Esophagus squamous epithelium (tissue), 5 donors: ENCODE measurements at places on chromosomes 5 and 9. TPM values are rescaled to one million over a fixed set of nuclear protein-coding genes. Genes with fewer than 3 reads are reported as not detected.

GRCh38 chr5:80255811-80256712 lies at the start of gene SERINC5:
Gene SERINC5, minus strand, starts transcription at chr5:80256048. Its CDS starts 126 bp downstream, at chr5:80255922.
- DNase-seq: peak; percentile 38

Gene CER1
- not detected for total RNA-seq

Gene SLC6A7
- not detected for total RNA-seq

Gene LECT2
- total RNA-seq: not detected

- DNase-seq: no peak
These were observed 96.1 kb upstream of the SGCD start for GRCh38 chr5:156230887-156231286.

GRCh38 chr5:79849486-79850315 lies 141.4 kb downstream of the MTX3 start:
- DNase-seq: no peak

DNA sequence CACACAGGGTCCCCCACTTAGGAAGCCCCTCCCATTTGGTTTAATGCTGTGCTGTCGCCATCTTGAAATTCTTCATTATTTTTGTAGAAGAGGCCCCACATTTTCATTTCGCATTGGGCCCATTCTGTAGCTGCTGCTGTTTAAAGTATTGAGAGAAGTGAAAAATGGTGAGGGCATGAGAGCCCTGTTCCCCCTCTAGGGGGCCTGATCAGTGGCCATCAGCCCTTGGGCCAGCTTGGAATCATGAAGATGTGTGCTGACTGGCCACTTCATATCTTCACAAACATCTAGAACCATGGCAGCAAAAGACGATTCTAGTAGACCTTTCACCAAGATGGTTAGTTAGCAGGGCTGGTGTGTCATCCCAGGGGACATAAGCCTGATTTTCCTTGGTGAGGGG lies 3.3 kb downstream of the TMEM268 start:
- no peak for DNase-seq

- DNase-seq: no peak
These were observed 176.4 kb downstream of the FGF18 start for GRCh38 chr5:171595801-171596231.

GRCh38 chr5:66361070-66361469 lies 217.0 kb downstream of the SREK1 start:
- no peak for DNase-seq

Gene TMED7
- 78.4 TPM for total RNA-seq

Gene C5orf46
- total RNA-seq: not detected

DNA sequence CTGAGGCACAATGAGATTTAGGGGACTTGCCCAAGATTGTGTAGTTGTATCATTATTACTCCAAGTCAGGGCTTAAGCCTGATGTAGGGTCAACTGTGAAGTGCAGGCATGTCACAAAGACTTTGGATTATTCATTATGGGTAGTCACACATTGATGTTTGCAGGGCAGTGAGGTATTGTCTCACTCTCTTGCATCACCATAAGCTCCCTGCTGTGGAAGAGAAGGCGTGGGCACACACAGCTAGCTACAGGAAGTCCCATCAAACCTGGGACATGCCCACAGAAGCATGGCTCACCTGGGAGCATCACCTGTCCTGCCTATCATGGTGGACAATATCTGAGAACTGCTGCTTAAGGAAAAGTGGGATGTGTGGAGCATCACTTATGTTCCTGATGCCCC lies 42.1 kb downstream of the TMOD1 start:
- no peak for DNase-seq

Gene TMEM232
- 3.1 TPM for total RNA-seq

DNA sequence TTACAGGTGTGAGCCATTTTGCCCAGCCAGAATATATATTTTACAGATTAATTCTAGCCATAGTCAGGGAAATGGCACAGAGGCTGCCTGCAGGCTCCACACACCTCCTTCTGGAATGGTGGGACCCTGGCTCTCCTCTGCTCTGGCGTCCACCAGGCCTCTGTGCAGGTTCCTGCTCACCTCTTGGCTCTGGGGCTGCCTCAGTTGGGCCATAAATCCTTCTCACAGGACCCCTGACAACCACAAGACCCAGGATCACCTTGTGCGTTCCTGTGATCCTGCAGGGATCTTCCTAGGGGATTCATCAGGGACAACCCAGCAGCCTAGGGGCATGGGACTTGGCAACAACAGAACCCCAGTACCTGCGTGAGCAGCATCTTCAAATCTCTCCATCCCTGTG lies 93.0 kb upstream of the FSTL4 start:
- DNase-seq: no peak

DNA sequence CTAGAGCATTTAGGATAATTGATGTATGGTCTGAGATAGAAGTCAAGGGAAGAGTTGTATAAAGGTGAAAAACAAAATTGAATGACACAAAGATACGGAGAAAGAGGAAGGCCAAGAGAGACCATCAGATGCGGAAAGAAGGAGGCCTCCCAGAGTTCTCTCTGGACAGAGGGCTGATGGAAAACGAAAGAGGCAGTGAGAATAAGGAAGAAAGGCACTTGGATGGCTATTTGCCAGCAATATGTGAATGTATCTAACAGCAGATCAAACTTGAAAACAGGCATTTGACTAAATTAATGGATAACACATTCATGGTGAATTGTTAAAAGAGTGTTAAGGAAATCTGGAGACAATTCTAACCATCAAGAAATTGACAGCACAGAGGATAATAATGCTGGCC lies 2.4 kb upstream of the DOCK8 start:
- no peak for DNase-seq

GRCh38 chr9:120693700-120694008 lies 20.6 kb downstream of the MEGF9 start:
- no peak for DNase-seq

- no peak for DNase-seq
These were observed 31.3 kb downstream of the PARP8 start for GRCh38 chr5:50697739-50698138.

DNA sequence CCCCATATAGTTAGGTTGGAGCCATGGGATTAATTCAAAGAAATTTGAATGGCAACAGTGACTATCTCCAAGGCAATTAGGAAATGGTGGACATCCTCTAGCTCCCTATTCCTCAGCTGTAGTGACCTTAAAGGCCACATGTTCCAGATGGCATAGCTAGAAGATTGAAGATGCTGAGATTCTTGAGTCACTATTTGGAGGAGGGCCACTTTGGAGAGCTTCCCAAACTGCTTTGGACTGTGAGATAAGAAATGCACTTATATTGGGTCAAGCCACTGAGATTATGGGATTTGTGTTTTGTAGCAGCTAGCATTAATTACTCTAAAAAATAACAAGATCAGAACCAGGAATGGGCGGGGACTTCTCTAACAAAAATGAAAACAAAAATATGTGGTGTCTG lies 636.2 kb upstream of the CCNG1 start:
- no peak for DNase-seq

Gene ADGRD2
- 0.35 TPM for total RNA-seq

- DNase-seq: no peak
These were observed 134.1 kb downstream of the ARL15 start for GRCh38 chr5:54176066-54176830.

DNA sequence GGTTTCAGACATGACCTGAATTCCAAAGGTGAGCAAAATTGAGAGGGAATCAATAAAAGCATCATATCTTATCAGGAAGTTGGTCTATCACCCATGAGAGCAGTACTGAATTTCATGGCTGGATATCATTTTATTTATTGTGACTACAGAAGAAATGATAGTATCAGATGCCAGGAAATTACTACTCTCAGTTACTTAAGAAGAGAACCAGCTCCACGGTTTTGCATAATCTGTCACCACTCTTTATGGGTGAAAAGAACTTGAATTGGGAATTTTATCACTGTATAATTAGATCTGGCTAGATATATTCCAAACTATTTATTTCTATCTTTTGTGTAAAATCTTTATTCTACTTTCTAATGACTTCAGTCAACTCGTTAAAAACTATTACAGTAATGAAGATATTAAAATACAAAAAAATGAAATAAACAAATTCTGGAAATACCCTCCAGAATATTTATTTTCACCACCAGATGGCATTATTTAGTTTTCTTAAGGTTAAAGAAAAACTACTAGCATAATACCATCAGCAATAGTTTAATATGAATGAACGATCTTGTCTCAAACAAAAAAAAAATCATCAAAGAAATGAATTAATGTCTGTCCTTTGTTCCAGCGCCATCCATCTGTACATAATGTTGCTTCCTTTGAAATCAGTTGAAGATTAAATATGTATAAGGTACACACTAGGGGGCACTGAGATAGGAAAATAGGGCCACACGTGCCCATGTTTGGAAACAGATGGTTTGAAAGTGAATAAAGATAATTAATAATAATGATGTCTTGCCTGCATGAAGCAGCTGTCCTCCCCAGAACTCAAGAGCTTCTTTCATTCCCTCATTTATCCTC lies 84.7 kb upstream of the SLCO6A1 start:
- no peak for DNase-seq

- no peak for DNase-seq
These were observed 44.8 kb downstream of the ANGPTL2 start for GRCh38 chr9:127077644-127077946.

DNA sequence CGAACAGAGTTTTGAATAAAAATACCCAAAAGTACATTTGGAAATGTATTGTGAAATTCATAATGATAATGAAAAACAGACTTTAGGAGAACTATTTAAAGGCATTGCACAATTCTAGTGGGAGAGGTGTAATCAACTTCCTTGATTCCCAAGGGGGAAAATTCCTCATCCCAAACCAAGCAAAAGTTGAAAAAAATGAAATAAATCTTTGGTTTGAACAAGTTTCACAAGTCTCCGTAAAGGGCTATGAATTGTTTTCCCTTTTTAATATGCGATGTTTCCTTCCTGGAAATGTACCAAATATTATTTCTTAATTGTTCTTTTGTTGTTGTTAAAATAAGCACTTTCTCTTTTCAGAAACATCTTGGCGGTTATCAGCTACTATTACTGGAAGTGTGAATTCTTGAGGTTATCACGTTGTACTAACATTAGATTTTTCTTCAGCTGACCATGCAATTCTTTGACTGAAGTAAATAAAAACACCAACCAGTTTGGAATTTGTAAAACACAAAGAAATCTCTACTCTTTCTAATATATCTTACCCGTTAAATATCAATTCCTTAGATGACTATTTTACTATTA lies 59.3 kb downstream of the SVEP1 start:
- DNase-seq: no peak

- no peak for DNase-seq
These were observed 831.8 kb downstream of the TAF11L14 start for GRCh38 chr5:18465833-18466681.

GRCh38 chr5:151589878-151590570 lies 1.1 kb downstream of the FAT2 start:
- no peak for DNase-seq

DNA sequence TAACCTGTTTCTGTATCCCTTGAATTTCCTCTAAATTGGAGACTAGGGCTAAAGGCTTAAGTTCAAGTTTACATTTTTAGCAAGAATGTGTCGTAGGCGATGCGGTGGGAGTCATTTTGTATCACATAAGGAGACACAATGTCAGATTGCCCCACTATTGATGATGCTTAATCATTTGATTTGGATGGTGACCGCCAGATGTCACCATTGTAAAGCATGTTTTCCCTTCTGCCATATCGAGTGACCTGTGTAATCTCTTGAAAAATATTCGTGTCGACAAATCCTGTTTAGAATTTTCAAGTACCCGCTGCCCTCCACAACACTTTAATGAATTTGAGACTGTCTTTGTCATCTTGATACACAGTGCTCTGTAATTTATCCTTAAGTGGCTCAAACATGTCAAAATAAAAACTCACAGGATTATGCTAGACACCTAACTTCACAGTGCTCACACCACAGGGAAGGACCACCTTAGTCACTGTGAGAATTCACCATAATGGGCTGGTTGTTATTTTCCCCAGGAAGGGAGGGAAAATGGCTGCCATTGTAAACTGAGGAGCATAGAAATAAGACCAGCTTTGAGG lies 34.5 kb upstream of the SLC46A2 start:
- DNase-seq: no peak

Gene PCDHAC2
- total RNA-seq: not detected

Gene RXRA
- total RNA-seq: 49.1 TPM

Gene SAP30L
- total RNA-seq: 11.4 TPM

Gene WDR38
- not detected for total RNA-seq

Gene ANGPTL2
- 24.6 TPM for total RNA-seq

GRCh38 chr9:131125038-131125287 lies 423 bp upstream of the NUP214 start:
- DNase-seq: no peak

DNA sequence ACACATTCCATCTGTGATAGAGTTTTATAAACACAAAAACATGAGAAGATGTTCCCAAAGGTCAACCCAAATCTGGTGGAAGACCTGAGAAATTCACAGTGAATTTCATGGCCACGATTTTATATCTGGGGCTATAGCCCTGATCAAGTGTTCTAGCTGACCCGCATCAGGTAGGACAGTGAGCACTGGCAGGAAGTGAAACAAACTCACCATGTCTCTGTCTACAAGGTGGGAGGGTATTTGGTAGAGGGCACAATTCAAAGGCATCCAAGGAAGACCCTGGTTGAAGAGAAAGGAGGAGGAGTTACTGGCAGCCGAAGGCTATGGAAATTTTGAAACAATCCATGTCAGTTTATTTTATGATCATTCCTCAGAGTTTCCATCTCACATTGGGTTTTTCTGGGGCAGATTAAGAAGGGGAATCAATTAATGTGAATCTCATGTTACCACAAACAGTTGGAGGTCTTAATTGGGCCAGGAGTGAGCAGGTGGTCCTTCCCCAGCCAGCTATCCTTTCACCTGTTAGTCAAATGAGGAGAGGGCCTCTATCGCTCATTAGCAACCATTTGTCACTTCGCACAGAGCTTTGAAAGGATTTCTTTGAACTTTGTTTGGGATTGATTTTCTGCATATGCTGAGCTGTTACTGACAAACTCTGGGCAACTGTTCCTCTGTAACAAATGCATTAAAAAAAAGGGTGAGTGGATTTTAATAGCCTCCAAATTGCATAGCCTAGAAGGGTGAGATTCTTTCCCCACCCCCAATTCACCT lies 612.0 kb upstream of the CLINT1 start:
- no peak for DNase-seq

DNA sequence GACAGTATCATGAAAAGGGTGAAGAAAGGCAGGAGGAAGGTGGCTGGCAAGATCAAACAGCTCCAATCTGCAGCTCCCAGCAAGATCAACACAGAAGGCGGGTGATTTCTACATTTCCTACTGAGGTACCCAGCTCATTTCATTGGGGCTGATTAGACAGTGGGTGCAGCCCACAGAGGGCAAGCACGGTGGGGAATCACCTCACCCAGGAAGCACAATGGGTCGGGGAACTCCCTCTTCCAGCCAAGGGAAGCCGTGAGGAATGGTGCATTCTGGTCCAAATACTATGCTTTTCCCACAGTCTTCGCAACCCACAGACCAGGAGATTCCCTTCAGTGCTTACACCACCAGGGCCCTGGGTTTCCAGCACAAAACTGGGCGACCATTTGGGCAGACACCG lies 66.8 kb downstream of the CAMSAP1 start:
- DNase-seq: no peak

- no peak for DNase-seq
These were observed 398.0 kb downstream of the ADGRV1 start for GRCh38 chr5:90956511-90957097.
